ENCODE measurements at places on chromosomes 1 and 21.
A peak's percentile ranks its signal among the peaks of the same experiment; 100 is the strongest.

GRCh38 chr21:19109694-19110093 is 706.1 kb upstream of the TMPRSS15 start:
- no peak for DNase-seq

DNA sequence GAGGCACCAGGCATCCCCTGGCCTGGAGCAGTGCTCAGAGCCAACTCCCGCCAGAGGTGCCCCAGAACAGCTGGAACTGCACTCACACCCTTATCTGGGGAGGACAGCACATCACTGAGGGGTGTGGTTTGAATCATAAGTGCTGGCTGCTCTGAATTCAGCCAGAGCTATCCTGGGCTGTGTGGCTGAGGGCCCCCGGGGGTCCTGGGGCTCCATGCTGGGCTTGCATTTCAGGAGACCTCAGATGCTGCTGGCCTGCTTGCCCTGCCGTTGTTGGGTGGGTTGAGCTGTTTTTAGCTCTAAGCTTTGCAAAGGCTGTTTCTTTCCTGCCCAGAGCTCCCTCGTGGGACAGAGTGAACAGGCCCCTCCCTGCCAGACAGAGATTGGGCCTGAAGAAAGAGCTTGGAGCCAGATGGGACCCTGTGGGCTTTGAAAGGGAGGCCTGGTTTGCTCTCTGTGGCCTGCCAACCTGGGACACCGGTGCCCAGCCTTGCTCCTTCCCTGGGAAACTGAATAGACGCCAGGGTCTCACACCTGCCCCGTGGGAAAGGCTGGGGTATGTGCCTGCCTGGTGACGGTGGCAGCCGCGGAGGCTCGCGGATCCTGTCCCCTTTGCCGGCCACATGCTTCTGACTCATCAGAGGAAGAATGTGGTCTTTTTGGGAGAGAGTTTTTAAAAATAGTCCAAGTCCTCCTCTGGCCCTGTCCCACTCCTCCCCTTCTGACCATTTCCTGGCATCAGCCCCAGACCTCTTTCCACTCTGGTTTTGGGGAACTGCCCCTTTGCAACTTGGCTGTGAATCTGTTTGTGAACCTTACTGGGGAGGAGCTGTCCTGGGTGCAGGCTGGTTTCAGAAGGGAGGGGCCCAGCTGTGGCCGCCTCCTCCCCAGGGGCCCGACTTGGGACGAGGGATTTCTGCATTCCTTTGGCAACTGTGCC is 30.0 kb downstream of the ARHGEF10L start:
- no peak for DNase-seq

- no peak for DNase-seq
These were observed 15.5 kb upstream of the PADI6 start for GRCh38 chr1:17356387-17357026.

GRCh38 chr1:103106426-103107341 is 1.6 kb downstream of the COL11A1 start:
- no peak for DNase-seq

DNA sequence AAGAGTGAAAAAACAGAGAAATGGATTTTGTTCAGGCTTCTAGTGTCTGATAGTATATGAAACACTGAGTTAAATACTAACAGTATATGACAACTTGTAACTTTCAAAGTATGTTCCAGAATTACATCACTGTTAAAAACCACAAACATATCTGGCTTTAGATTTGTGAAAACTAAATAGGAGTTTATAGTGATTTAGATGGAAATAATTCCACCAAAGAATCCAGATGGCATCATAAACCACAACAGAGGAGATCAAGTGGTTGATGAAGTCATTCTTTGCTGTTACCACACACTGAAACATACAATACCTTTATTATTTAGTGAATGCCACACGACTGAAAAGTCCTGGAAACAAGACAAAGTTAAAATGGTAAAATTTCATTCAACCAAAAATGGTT is 37.2 kb downstream of the ALG14 start:
- DNase-seq, result no peak

DNA sequence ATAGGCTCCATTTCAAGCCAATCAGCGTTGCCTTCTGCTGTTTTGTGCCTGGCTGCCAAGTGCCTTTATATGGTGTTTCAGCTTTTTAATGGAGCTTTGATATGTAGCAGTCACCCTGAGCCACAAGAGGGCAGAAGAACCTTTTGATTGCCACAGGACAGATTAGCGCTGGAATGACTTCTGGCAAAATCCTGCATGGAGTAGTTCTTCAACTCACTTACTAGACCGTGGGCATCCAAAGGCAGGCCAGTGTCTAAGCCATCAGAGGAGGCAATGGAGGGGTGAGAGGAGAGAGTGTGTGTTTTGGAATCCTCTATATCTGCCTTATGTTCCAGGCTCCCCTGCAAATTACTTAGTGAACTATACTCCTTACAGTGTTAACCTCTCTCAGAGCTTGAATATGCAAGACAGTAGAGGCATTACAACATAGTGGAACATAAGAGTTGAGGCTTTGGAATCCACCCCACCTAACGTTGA is 56.2 kb downstream of the ST3GAL3 start:
- peak; percentile 10 for DNase-seq
